ENCODE measurements at places on chromosomes 1 and 21.

GRCh38 chr1:44693159-44693558 is 18.6 kb downstream of the ARMH1 start:
- no peak for DNase-seq

DNA sequence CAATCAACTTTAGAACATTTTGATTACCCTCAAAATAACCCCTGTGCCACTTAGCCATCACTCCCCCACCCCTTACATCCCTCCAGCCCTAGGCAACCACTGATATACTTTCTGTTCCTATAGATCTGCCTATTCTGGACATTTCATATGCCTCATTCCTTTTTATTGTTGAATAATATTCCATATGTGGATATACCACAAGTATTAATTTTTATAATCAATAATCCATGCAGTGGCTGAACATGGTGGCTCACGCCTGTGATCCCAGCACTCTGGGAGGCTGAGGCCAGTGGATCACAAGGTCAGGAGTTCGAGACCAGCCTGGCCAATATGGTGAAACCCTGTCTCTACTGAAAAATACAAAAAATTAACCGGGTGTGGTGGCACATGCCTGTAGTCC is 20.1 kb upstream of the MED18 start:
- DNase-seq = no peak

GRCh38 chr1:20584890-20585289 is 4.0 kb upstream of the CDA start:
- DNase-seq = no peak

DNA sequence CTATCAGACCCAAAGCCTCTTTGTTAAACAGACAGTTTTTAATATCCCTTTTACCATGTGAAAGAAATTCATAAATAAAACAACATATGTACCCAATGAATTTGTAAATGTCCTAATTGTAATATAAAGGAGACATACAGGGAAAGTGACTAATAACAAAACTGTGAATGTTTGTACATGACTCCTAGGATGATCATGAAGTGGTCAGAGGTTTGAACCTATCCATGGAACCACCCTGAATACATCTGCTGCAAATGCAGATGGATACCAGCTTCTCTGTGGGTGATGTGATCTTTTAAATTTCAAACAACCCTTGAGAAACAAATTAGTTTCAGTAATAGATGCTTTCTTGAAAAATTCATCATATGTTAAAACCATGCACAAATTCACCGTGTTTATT is 16.7 kb upstream of the ACBD3 start:
- DNase-seq = no peak

DNA sequence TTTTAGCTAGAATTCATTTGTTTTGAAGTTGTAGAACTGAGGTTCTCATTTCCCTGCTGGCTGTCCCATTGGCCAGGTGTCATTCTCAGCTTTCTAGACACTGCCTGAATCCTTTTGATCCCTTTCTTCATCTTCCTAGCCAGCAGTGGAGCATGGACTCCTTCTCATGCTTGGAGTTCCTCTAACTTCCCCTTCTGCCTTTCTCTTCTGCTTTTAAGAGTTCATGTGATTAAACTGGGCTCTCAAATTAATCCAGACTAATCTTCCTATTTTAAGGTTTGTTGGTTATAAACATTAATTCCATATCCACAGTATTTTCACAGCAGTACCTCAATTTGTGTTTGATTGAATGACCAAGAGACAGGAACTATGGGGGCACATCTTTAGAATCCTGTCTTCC is 52.3 kb downstream of the ADAMTS5 start:
- DNase-seq = no peak

- DNase-seq = no peak
These were observed 103.4 kb downstream of the RUSC1 start for GRCh38 chr1:155424091-155424490.

GRCh38 chr1:119636491-119637089 is 11.5 kb downstream of the ZNF697 start:
- no peak for DNase-seq

DNA sequence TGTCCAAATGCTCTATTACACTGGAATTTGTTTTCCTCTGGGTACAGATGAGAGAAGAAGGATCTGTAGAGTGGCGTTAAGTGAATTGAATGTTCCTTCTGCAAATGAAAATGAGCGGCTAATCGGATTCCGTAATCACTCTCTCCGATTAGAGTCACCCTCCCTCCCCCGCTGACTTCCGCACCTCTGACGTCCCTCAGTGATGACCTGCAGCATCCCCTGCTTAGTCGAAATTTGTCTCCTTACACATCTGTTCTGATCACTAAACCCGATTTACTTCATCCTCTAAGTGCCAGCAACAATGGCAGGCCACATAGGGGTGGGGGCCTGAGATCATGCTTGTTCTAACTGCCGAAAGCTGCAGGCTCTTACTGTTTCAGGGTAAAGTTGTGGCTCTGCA is 378.7 kb downstream of the SEC16B start:
- no peak for DNase-seq

DNA sequence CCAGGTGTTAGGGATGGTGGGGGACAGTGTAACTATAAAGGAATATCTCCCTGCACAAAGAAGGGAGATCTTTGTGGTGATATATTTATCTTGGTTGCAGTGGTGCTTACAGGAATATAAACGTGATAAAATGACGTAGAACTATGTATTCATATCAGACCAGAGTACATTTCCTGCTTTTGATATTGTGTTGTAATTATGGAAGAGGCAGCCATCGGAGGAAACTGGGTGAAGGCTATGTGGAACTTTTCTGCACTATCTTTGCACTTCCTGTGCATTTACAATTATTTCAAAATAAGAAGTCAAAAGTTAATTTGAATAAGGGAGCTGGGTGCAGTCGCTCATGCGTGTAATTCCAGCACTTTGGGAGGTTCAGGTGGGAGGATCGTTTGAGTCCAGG is 37.6 kb downstream of the NDUFS5 start:
- DNase-seq = no peak

DNA sequence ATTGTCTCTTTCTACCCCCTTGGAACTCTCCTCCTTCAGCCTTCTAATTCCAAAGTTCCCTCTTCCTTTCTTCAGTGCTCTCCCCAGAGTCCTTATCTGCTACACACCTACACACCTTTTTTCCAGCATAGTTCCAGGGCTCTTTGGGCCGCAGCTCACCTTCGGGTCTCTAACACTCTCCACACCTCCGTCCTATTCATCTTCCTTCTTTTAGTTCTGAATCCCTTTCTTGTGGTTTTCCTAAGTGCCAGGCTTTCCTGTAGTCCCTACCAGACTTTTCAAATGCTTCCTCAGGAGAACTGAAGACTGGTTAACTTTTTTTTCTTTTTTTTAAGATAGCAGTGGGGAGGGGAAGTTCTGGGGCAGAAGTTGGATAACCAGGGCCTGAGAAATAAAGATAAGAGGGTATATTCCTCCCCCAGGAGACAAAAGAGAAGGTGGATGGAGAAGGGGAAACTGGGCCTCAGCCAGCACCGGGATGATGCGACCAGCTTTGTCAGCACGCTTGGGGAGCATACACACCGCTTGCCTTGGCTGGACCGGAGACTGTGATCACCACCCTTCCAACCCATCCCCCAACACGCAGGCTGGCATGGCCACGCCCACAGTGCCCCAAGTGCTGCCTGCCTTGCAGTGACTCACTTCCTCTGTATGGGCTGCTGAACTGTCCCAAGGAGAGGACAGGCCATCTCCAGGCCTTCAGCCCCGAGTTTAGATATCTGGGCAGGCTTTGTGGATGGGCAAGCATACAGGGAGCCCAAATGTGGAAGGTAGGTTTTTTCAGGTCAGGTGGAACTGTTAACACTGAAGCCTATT is 2.5 kb upstream of the CERS2 start:
- DNase-seq = no peak

GRCh38 chr21:23478381-23478780 is 2128.9 kb downstream of the MRPL39 start:
- DNase-seq = no peak

DNA sequence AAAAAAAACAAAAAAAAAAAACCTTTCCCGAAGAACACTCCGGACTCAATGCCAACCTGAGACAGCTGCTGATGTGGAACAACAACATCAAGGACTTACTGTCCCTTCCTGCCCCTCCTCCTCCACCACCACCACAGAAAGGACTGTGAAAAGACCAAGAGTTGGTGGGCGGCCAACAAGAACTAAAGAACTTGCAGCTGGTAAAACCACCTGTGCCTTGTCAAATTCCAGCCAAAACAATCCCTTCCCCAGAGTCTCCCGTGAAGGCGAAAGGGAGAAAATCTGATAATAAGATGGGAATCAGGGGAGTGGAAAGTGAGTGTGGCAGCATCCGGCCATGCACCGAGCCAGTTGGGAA is 88.9 kb downstream of the PROX1 start:
- no peak for DNase-seq

DNA sequence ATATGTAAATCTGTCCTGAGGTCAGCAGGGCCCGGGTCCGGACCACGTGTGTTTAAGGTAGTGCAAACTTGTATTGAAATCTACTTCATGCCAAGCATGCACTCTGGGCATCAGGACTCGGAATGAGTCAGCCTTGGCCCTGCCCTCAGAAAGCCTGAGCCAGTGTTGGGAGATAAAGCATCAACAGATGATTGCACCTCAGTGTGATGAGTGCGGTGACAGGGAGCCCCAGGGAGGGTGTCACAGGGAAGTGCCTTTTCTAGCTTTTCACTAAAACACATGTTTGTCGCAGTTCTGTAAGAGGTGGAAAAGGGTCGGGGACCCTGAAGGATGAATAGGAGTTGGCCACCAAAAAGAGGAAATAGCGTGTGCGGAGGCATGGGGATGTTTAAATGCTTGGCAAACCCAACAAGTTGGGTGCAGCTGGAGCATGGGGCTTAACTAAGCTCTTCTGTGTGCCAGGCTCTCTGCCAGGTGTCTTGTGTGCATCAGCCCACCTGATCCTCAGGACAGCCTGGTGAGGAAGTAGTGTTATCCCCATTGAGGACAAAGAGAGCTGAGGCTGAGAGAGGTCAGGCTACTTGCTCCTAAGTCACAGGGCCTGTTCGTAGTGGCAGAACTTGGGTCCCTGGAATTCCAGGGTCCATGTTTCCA is 48.2 kb upstream of the EPB41 start:
- DNase-seq = no peak

DNA sequence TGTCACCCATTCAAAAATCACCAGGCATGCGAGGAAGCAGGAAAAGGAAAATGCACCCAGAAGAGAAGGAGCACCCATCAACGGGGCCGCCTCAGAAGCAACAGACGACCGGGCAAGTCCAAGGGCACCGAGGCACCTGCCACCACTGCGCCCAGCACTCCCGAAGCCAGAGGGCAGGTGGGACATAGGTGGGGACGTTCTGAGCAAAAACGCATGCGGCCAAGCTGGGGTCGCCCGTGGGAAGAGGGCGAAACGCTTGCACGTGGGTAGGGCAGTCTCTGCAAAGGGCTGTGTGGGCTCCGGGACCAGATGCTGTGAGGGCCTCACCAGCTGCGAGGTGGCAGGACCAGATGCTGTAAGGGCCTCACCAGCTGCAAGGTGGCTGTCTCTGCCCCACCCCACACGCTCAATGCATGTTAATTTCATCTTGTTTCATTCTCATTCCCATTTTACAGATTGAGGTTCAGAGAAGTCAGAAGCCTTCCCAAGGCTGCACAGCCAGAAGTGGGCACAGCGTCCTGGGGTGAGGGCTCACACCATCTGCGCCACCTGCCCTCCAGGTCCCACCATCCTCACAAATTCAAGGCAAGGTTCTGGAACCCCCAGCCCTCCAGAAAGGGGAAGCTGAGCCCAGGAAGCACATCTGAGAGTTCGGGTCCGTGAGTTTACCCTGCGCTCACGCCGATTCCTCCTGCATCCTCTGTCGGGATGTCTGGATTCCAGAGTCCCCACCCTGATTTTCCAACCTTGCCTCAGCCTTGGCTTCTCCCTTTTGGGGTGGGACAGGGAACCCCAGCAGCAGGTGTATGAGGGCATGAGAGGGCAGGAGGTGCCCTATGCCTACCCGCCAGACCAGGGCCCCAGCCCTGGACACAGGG is 8.2 kb upstream of the SAMD11 start:
- DNase-seq = no peak

DNA sequence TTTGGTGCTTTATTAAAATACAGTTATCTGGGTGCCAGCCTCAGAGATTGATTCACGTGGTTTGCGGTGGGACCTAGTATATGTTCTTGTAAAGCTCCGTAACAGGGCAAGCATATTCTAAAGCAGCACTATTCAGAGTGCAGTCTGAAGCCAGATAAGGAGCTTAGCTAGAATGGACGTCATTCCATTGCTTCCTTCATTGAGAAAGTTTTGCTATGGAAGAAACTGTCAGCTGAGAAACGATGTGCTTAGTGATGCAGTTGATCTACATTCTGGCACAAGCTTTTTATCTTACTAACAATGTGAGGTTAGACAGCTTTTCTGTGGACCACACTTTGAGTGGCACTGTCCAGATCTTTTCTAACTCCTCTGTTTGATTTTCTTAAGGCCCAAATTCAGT is 26.2 kb downstream of the SLC44A3 start:
- DNase-seq = no peak

DNA sequence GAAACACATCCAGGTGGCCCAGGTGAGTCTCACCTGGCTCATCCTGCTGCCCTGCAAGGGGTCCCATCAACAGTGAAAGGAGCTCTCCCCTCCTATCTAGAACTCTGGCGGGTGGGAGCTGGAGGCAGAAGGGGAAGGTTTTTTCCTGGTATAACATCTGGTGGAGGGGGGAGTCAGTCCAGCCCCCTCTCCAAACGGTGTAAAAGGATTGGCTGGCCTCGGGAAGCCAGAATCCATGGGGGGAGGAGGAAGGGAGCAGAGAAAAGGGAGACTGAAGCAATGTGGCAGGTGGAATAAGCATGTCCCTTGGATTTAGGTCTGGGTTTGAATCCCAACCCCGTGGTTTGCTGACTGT is 1.2 kb upstream of the CAMK2N1 start:
- DNase-seq = no peak

DNA sequence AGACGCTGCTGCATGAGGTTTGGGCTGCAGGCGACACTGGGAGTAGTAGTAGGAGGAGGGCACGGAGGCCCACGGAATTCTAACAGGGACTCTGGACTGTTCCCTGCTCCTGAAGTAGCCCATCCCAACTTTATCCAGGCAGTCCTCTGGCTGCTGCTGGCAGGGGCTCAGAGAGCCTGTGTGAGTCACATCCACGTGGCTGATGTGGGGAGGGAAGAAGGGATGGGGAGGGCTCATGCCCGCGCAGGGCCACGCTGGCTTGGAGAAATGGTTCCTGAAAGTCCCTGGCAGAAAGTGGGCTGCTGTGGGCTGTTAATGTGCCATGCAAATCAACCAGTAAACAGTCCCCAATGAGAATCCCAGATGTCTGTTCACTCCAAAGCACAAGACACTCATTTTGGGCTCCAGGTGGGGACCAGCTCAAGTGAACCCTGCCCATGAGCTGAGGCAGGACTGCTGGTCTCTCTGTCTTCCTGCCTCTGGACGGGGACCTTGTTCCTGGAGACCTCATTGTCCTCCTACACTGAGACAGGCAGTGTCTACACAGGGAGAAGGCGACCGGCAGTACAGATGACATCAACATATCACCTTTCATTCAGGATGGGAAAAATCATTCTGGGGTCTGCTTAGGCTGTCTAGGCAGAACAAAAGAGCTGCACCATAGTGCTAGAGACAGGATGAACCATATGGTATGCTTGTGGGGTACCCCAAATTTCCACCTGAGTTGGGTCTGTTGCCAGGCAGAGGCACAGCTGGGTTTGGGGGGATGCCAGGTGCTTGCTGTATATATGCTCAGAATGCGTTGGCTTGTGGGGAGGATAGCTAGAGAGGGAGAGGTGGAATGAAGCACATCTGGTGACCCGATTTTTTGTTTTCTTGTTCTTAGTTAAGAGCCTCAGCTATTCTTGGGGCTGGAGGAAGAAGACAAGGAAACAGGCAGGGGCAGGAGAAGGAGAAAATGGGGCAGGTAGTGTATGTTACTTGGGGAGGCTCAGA is 57.9 kb upstream of the FMOD start:
- no peak for DNase-seq

All from HuH-7 (cell line).